Stimulated activated CD8-positive, alpha-beta memory T cell treated with anti-CD3 and anti-CD28 coated beads, Interleukin-7, amount 100 ng/mL, for 1 hour (primary cell): ENCODE measurements at places on chromosomes 7 and 10.

DNA sequence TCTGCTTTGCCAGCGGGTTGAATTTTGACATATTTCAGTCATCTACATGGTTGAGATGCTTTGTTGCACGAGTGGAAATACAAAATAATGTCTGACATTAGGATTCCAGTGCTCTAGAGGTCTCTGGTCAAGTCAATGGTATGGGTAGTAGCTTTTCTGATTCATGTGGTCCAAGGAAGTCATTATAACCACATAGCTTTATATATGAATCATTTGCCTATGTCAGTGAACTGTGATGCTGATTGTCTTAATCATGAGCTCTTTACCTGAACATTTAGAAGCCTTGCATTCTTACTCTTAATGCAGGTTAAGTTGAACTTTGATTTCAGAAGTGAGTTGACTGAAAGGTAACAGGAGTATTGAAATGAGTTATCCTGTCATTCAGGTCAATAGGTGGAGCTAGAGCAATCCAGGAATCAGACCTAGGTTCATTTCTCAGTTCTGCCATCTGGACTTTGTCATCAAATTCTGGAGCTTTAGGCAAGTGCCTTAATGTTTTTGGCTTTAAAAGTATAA is 3.3 kb downstream of the MAPK8 start:
- no peak for DNase-seq

DNA sequence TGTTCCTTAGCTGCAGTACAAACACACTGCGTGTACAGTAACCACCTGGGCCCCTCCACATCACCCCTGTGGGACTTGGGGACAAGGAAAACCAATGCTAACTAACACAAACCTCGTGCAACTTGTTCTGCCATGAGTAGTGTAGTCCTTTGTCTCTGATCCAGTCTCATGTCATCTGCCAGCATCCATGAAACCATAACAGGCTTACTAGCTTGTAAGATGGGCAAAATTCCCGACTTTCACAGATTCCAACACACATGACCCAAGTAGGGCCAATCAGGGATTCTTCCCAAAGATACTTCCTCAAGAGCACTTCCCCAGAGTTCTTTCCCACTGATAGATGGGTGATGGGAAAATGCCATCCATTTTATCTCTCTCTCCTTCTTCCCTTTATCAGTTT is 41.1 kb upstream of the GARS1 start:
- DNase-seq: no peak

DNA sequence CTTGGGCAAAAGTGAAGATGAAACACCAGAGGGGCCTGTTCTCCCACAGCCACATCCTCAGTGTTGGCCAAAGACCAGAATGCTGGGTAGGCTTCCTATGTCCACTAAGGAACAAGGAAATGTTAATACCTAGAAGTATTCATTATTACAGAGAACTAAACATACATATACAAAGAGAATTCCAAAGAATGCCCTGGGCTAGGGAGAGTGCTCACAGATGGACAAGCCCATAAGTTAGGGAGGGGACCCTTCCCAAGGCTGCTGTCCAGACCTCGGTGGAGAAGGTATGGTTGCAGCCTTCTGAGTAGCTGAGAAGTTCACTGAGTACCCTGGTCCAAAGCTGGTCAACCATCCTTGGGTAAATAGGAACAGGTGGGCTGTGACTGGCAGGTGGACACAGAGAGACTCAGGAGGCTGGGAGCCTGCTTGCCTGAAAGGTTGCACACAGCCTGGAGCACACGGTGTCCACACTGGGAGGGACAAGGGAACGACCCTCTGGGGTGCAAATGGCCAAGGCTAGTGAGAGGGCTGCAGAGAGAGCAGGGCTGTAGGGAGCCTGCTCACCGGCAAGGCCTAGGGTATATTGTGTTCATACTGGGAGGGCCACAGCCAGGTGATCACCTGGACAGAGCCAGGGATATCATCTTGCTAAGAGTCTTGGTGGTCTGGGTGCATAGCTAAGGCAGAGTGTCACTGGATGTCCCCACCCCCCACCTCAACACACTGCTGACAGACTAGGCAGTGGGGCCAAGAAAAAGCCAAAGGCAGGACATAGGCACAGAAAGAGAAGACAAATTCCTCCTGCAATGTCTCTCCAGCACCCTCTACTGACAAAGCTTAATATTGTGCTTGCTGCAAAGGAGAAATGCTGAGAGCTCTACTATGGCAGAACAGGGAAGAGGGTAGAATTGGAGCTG is 40.3 kb downstream of the CPVL start:
- DNase-seq: no peak

DNA sequence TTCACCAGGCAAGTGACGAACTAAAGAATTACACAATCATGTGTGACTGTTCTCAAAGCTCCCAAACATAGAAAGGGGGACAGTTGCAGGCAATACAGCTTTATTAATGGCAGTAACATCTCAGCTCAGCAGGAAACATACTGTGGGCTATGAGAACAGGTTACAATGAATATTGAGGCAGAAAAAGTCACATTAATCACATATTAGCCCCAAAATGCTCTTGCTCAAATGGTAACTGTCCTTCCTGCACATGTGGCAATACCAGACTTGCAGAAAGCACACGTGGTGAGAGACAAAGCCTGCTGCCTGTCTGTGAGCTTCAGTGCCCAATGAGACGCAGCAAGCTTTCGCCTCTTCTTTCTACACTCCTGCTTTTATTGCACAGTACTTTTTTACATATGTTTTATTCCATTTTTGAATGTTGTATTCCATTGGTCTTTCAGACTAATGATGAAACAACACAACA is 104.9 kb upstream of the ACBD5 start:
- no peak for DNase-seq
